Upper lobe of right lung (tissue), 1 donor: ENCODE measurements at places on chromosomes 1 and 21. TPM values are rescaled to one million over a fixed set of nuclear protein-coding genes. Genes with fewer than 3 reads are reported as not detected.

DNA sequence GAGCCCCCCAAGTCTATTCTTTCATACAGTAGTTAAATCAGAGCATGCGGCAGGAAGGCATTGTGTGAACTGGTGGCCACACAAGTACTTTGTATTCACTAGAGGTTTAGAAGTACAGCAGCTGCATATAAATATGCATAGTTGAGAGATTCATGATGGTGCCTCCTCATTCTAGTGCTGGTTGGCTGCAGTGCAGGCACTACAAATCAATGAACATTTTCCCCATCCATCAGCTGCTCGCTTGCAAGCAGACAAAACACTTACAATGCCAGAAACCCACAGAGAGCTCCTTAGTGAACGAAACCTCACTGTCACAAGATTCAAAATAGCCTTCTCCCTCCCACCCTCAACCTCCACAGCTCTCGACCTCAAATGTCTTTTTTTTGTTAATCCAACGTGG is 726.2 kb downstream of the USP25 start:
- no peak for DNase-seq

GBP6 gene
- total RNA-seq, result 0.12 TPM

DNA sequence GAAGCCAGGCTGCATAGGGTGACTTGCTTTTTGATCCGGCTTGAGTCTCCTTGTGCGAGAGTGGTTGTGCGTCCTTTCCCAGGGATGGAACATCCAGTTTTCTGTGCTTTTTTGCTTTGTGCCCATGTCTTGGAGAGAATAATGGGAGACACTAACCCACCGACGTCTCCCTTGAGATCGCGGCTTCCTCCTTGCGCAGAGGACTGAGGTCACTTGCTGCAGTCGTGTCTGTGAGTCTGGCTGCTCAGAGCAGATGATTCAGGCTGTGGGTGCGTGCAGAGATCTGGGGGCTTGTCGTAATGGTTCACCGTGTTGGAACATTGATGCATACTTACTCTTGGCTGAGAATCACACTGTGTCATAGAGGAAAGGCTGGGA is 164.5 kb upstream of the CACNA1E start:
- no peak for DNase-seq

DNA sequence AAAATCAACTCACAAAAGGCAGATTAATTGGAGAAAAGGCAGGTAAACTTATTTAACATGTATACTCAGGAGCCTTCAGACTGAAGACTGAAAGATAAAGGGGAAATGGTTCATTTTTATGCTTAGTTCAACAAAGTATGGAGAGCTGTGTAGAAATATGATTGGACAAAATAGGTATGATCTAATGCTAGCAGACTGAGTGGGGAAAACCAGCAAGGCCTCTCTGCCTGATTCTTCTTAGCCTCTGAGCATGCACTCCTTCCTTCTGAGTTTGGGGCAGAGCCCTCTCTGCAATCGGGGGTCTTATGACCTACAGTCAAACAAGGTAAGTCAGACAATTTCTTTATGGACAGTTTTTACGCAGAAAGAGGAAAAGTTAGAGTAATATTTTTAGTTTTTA is 38.8 kb upstream of the SUCO start:
- no peak for DNase-seq

DNA sequence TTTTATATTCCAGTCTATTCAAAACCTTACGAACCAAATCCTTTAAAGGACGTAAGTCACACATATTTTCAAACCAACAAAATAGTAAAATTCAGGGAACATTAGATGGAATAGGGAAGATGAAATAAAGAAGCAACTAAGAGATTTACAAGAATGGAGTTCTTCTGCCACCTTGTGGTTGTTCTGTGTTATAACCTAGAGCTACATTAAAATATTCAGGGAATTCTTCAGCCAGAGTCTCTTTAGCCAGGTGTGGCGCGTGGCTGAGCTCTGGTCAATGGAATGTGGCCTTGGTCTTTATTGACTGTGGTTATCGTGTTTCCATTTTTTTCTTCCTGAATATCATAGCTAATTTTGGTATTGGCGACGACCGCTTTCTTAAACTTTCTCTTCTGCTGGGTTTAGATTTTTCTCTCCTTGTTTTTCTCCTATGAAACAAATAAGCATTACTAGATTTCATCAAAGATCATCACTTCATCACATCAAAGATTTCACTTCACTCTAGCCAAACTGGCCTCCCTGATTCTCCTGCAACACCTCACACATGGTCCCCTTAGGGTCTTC is 221.3 kb downstream of the MRPL39 start:
- DNase-seq, result no peak

- no peak for DNase-seq
These were observed 18.2 kb upstream of the QSOX1 start for GRCh38 chr1:180136331-180136967.

IVL gene
- not detected for total RNA-seq

GRCh38 chr1:154808261-154808908 is 61.7 kb downstream of the KCNN3 start:
- no peak for DNase-seq

DNA sequence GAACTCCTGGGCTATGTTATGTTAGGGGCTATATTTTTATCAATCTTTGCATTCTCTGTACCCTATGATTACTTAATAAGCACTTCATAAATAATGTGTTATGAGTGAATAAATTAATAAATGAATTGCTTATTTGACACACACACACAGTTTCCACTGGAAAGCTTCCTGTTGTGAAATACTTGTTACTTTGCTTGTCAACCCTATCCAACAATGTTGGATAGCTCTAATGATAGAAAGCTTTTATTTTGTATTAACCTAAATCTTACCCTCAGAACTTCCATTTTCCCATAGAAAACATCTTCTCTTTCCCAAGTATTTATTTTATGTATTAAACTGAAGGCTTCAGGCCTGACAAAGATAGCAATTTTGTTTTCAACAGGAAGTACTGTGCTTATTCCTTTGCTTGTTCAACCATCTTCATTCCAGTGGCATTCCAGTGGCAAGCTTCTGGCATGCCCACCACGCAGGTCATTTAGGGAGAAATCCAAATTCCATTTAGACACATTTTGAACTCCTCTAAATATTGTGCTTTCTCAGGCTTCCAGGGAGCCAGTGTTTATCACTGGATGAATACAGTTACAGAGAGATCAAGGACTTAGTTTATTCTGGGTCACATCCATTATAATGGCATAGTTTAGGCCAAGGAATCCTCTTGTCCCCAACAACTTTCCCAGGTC is 134.4 kb downstream of the TGFB2 start:
- no peak for DNase-seq

GRCh38 chr1:209876078-209876800 is 48.5 kb downstream of the UTP25 start:
- no peak for DNase-seq

DNA sequence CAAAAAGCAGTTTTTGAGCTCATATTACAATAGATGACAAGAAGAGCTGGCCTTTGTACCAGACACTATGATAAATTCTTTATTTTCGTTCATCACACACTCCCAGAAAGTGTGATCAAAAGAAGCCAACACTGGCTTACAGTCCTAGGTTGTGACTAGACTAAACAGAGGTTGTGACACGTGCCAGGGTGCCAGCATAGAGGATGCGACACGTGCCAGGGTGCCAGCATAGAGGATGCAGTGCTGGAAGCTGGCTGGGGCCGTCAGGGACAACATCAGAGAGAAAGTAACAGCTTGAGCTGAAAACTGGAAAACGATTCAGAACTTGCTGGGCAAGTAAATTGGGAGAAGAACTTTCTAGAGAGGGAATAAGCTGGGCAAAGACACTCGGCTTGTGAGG is 2.2 kb downstream of the MTARC1 start:
- no peak for DNase-seq

DNA sequence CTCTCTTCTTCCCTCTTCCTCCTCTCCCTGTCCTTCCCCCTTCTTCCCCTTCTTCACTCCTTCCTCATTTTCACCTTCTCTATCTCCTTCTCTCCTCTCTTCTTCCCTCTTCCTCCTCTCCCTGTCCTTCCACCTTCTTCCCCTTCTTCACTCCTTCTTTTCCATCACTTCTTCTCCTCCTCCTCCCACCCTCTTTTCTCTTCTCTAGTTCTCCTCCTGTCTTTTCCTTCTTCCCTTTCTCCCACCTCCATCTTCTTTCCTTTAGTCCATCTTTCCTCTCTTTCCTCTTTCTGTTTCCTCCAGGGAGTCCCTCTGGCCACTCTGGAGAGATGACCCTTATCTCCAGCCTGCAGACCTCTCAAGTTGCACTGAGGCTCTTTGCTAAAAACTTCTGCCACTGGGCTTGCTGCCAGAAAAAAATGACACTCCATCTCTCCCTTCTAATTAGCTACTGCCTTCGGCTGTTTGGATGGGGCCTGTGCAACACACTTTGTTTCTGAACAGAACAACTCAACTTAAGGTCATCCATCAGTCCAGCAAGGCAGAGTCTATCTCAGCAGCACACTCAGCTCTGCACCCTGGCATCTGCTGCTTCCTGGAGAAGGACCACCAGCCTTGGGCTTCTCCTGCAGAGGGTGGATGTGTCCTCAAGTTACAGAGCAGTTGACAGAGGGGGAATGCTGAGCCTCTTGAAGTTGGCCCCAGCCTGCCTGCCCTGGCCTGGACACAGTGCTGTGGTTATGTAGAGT is 538.8 kb downstream of the MATN1 start:
- DNase-seq, result no peak

- no peak for DNase-seq
These were observed 8.4 kb upstream of the COL18A1 start for GRCh38 chr21:45396620-45396995.

- DNase-seq, result no peak
These were observed 514 bp downstream of the TPRG1L start for GRCh38 chr1:3625151-3625907.

GRCh38 chr1:71582673-71583072 is 501.8 kb upstream of the ZRANB2 start:
- DNase-seq, result no peak

TMEM52 gene
- total RNA-seq, result 1.5 TPM

DNA sequence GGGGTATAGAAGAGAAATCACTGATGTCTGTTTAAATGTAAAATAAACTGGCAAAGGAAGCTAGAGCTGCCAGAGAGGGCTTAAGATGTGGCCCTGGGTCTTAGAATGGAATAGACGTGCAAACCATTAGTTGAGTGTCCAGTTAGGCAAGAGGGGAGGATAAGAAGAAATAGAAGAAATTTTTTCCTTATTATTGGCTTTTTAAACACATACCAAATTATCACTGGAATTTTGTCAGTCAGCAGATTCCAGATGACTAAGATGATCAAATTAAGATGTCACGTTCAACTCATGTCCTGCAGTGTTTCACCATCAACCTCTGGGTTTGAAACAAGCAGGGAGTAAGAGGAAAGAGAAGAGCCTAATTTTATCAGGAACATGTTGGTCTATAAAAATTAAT is 71.6 kb upstream of the C1orf21 start:
- DNase-seq, result no peak
